ENCODE measurements at places on chromosomes 3 and 15. TPM values are rescaled to one million over a fixed set of nuclear protein-coding genes. Genes with fewer than 3 reads are reported as not detected.

REC114 gene
- not detected for polyA plus RNA-seq

DNA sequence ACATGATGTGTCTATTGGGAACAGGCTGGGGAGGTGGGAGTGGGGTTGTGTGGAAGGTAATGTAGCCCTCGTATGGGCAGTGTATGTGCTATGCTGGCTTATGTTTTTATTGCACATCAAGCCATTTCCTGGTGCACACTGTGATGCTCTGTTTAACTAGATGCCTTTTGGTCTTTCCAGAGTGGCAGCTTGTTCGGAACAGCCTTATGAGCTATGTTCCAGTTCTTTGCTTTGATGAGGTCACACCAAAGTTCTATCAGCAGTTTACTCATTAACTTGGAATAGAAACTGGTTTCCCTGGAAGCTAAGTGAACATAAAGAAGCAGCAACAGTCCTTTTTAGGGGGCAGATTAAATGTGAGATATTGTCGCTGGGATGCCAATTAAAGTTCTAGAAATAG lies 133.9 kb downstream of the DIPK2A start:
- DNase-seq, result no peak

DNA sequence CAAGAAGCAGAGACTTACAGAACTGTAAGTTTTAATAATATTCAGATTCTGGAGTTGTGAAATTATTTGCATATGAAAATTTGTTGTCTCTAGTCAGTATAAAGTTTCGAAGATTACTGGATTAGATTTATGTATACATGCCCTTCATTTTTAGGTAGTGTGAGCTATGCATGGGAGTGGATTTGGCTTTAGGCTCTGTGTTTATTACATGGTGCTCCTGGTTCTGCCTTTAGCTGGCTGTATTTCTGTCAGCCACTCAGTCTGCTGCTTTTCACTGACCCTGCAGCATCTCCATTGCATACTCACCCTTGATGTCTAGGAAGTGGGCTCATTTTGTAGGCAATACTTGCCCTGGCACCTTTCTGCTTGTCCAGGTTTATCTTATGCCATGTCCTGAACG lies 147.5 kb upstream of the LRRFIP2 start:
- DNase-seq, result no peak

- no peak for DNase-seq
These were observed 108.5 kb downstream of the SAMMSON start for GRCh38 chr3:70108072-70108471.

GRCh38 chr15:45914425-45914824 lies 279.6 kb downstream of the SQOR start:
- DNase-seq, result no peak

- DNase-seq, result no peak
These were observed 63.9 kb downstream of the NR2E3 start for GRCh38 chr15:71874245-71874644.
